Colonic mucosa (tissue), 4 donors: ENCODE measurements at places on chromosomes 2 and 18.

GRCh38 chr2:185736210-185736609 is 2.4 kb upstream of the FSIP2 start:
- no peak for DNase-seq

DNA sequence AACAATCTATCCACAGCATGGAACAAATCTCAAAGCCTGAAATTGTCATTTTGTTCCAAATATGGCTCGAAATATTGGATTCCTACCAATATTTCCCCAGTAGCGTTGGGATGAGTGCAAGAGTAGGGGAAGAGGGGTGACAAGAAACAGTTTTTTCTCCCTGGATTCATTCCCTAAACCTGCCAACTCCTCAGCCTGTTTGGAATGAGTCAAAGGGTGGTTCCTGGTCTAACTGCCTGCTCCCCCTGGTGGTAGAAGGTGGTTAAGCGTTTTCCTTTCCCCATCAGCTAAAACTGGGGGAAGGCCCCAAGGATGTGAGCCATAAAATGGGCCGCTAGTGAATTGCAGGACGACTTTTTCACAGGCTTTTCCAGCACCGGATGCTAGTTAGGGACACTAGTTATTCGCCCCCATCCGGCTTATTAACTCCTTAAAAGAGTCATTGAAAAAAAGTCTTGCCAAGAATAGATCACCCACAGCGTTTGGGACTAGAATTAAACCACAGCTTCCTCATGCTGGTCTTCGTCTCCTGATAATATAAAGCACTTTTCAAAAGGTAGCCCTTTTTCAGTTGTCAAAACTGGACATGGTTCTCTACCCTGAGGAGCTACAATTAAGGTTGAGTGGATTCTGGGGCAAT is 72.5 kb downstream of the DHRS9 start:
- peak; percentile 75 for DNase-seq

DNA sequence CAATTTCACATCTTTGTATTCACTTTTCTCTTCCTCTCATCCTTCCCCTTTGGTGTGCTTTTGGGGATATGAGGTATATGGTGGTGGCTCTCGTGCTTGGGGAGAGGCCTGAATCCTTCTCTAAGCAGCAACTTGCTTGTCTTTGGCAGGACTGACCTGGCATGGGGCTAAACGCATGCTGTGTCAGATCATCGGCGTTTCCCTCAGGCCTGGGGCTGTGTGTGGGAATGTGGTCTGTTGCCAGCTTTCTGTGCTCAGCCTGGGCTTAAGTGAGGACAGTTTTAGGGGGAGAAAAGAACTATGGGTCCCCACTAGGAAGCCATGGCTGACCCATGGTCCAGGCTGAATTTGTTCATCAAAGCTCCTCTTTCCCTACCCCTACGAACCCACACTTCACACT is 60.7 kb downstream of the TET3 start:
- DNase-seq, result no peak

- DNase-seq, result no peak
These were observed 3.8 kb upstream of the GCC2 start for GRCh38 chr2:108444941-108445840.

GRCh38 chr2:198448789-198449188 is 644.4 kb downstream of the PLCL1 start:
- no peak for DNase-seq

DNA sequence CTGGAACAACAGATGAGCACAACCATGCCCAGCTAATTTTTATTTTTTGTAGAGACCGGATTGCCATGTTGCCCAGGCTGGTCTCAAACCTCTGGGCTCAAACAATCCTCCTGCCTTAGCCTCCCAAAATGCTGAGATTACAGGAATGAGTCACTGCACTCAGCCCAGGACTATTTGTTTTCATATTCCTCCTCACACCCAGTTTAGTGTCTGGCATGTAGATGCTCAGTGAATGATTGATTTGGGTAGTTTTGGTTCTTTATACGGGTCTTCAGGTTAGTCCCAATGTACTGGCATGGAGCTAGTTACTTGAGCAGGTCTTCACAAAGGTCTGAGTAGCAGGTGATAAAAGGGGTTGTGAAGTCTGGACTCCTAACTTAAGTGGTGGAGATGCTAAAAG is 6.2 kb downstream of the EIF2B4 start:
- DNase-seq, result no peak

- peak; percentile 43 for DNase-seq
These were observed 59.9 kb upstream of the REG3A start for GRCh38 chr2:79219383-79219988.

DNA sequence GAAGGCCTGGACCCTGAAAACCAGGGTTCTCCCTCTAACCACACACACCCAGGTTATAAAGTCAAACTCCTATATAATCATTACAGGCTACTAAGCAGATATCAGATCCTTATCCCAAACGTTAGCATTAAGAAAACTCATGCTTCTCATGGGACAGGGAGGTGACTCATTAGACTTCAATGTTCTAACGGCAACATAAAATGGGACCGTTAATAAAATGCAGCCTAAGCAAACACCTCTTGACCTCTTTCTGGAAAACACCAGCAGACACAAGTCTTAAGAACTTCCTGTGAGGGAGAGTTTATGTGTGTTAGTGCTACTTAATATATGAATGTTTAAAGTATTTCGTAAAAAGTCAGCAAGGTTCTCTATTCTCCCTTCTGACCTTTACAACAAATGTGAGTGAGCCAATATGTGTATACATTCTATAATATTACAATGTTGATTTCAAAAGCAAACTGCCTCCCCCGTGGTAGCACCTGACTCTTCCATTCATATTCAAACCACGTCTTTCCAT is 31.7 kb downstream of the LPIN2 start:
- DNase-seq, result no peak

DNA sequence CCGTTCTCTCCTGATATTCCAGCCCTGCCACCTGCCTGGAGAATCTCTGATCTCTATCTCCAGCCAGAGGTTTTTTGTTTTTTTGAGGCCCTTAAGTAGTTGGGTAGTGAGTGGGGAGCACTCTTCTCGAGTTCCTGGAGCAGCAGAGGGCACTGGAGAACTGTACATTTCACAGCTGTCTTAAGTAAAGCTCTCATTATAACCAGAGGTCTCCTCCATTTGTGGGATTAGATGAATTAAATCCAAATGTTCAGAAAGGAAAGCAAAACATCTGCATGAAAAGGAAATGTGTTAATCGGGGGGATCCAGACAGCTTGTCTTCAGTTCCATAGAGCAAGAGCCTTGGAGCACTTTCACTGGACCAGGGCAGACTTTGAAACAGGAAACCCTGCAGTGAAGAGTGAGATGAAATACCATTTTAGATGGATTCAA is 32.8 kb downstream of the AOX1 start:
- DNase-seq, result no peak

DNA sequence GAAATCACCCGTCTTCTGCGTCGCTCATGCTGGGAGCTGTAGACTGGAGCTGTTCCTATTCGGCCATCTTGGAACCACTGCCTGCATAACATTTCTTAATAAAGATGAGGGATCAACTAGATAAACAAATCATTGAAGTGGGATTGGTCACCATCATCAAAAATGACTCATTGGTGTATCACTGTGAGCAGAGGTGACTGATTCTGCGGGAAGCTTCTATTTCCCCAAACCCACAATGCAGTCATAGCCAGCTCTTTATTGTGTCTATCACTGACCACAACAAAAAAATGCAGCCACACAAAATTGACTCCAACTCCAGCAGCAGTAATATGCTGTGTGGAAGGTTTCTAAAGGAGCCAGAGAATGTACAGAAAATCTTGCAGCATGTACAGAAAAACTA is 630.7 kb upstream of the HS6ST1 start:
- no peak for DNase-seq

DNA sequence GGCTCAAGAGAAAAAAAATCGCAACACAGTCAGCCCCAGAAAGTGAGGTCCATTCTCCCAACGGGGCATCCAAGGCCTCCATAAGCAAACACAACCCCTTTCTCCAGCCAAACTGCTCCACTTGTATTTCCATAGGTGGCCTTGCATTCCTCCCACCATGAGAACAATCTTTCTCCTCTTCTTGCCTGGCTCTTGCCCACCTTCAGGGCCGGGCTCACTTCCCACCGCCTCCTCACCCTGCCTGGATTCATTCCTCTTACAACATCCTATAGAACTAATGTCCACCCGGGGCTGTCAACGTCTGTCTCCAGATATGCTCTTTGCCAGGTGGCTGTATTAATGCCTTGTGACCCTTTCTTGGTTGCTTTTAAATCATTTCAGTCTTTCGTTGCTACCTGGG is 124.5 kb downstream of the SMAD7 start:
- peak; percentile 15 for DNase-seq

GRCh38 chr2:145154731-145155130 is 634.8 kb upstream of the ZEB2 start:
- no peak for DNase-seq

DNA sequence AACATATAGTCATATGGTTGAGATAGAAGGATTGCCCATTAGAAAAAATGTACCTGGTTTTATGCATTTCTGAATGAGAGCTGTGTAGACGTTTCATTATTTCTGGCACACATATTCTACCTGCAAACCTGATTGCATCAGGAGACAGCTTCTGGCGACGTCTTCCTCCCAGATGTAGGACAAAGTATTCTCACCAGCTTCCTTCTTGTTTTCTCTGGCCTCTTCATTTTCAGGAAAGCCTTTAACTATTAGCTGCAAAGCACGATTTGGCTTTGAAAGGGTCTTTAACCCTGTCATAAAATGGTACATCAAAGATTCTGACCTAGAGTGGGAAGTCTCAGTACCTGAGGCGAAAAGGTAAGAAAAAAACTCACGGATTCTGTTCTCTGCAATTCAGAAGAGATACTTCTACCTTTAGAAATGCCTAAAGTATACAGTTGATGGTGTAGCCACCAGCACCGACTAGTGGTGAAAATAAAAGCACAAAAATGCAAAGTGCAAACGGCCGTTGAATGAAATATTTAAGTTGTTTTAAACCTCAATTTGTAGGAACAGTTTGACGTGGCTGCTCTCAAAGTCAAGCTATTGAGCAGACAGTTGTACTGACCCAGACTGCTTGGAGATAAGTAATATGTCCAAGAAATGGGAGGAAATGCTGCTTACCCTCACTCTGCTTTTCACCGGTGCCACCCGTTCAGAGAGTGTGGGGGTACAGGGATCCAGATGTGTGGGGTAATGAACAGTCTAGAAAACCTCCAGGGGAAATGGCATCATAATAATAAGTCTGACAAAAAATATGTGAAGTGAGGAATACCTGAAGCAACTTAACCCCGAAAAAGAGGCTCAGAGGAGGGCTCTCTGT is 20.2 kb downstream of the IL18RAP start:
- DNase-seq, result peak; percentile 34

DNA sequence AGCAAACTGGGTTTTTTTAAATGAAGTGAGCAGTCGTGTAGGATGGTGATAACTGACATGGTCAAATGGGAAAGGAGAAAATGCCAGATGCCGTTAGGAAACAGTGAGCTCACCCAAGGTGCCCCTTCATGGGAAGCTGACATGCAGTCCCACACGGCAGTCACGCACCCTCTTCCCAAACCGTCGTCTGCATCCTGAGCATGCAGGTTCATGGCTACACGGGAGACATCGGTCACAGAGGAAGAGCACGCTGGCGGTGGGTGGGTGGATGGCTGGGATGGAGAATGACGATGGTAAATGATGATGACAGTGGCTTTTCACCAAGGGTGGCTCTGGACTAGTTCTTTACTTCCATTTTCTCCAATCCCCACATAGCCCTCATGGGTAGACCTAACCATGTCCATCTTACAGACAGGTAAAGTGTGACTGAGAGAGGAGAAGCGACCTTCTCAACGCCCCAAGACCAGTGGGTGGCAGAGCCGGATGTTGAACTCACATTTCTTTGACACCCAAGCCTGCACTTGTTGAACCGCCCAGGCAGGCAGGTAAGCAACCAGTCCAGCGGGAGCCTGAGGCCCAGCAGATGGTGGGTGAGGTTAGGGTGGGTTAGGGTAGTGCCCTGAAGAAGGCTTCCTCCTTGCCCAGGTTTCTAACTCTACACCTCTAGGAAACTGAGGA is 44.5 kb downstream of the TNS1 start:
- no peak for DNase-seq

GRCh38 chr2:145591109-145591809 is 1071.3 kb upstream of the ZEB2 start:
- DNase-seq, result no peak

- DNase-seq, result no peak
These were observed 592.0 kb upstream of the LRRTM1 start for GRCh38 chr2:80896576-80896975.
